ENCODE measurements at places on chromosomes 3 and 15. TPM values are rescaled to one million over a fixed set of nuclear protein-coding genes. Genes with fewer than 3 reads are reported as not detected.

GRCh38 chr3:48662753-48663488 is at the start of gene CELSR3:
Gene CELSR3 (minus strand): TSS chr3:48662886. CDS start chr3:48662634, 252 bp downstream.
- no peak for DNase-seq

DNA sequence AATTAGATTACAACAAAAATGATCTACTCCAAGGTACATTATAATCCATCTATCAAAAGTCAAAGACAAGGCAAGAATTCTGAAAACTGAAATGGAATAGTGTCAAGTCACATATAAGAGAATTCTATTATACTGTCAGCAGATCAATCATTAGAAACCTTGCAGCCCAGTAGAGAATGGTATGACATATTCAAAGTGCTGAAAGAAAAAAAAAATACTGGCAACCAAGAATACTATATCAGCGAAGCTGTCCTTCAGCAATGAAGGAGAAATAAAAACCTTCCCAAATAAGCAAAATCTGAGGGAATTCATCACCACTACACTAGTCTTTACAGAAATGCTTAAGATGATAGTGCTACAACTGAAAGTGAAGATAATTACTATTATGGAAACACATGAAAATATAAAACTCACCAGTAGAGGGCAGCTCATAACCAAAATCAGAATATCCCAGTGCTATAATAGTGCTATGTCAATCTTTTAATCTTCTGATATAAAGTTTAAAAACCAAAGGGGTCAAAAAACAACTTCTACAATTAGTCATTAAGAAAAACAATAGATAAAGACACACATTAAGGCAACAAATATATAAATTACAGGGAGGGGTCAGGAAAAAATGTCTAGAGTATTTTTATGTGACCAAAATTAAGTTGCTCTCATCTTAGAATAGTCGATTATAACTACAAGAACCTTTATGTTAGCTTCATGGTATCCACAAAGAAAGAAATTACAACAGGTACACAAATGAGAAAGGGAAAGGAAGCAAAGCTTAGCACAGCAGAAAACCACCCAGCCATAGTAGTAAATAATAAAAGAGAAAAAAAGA is 190.7 kb upstream of the CNTN6 start:
- DNase-seq: no peak

DNA sequence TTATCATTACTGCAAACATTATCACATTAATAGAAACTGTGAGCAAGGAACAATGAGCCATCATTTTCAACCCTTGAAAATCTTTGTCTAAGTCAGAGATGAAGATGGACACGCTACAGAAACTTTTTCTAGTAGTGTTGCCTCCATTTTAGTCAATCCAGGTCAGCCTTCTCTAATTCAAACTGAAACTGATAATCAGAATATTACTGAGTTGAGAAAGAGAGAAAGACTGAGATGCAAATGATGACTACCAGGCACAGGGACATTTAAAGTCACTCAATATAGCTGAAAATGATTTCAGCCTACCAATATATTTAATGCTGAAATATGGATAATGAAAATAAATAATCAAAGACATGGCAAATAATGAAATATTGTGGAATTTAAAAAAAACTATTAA is 261.4 kb downstream of the GBE1 start:
- DNase-seq: no peak

- no peak for DNase-seq
Observed at GRCh38 chr3:87732294-87732693, 326.5 kb downstream of the CGGBP1 start.

GRCh38 chr3:40739971-40740370 is 215.2 kb downstream of the ZNF621 start:
- no peak for DNase-seq

GRCh38 chr3:123459862-123460261 is 11.0 kb upstream of the ADCY5 start:
- no peak for DNase-seq

Gene ANKUB1
- polyA plus RNA-seq: not detected

Gene TGM4
- not detected for polyA plus RNA-seq

Gene MLH1
- polyA plus RNA-seq: 45.8 TPM

Gene TMEM40
- polyA plus RNA-seq: 30.9 TPM

Gene LCTL
- polyA plus RNA-seq: 0.14 TPM
